Activated naive CD4-positive, alpha-beta T cell treated with anti-CD3 and anti-CD28 coated beads, Interleukin-2, amount 10 ng/mL, durations not matched to agents 7 days and 5 days (primary cell): ENCODE measurements at places on chromosomes 5 and 9.

GRCh38 chr5:151895660-151896030 lies 29.0 kb downstream of the GLRA1 start:
- DNase-seq = no peak

- DNase-seq = no peak
Measured at GRCh38 chr5:138620663-138621224, 45.5 kb upstream of the HSPA9 start.

GRCh38 chr9:27468000-27468399 lies 56.1 kb upstream of the IFNK start:
- no peak for DNase-seq

DNA sequence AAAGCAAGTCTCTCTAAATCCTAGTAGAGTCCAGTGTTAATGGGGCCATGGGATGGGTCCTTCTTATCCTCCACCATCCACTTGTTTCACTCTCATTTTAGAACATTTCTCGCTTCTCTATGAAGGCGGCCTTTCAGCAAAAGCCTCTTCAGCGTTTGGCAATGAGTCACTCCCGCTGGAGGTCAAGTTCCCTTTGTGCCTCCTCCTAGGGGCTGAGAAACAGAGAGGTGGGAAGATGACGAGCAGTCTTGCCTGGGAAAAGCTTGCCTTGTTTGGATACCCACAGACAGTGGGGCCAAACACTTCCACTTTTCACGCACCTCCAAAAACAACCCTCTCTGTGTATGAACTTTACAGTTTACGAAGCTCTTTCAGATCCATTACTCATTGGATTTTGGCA lies 168.8 kb downstream of the GABBR2 start:
- DNase-seq = no peak

DNA sequence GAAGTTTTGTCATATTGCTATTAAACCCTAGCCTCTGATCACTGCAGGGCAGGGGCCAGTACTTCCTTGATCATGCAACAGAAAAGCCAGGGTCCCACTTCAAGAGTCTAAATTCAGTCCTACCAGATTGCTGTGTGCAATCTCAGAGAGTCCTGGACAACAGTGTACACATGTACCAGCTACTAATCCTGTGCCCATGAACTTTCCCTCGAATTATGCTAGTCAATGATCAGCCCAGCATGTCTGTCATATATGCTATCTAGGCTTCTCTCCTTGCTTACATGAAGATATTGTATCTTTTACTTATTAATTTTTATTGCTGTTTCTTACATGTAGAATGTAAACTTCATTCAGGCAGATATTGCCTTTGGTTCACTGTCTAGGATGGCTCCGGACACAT lies 367.0 kb downstream of the NTRK2 start:
- DNase-seq = no peak

DNA sequence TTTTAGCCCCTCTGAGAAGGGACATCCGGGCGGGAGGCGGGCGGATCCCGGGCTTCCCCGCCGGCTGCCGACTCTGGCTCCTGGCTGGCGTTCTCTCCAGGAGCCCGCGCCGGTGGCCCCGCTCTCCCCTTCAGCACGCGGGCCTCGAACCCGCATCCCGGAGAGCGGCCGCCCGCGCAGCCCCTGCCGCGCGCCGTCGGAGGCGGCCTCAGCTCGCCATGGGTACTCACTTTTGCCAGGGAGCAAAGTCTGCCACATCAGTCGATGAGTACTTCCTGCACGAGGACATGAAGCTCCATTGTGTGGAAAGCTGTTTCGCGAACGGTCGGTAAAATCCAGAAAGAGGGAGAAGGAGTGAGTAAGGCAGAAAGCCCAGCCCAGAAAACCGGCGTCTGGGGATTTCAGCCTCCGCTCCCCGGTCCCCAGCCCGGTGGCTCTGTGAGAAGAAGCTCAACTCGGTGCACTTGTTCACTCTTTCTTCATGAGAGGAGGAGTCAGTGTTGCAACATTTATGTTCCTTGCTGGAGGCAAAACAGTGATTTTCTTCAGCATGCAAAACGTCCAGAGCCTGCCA lies at the start of gene PRLR:
Gene PRLR (minus strand): TSS at position 450 of the 574 bp plus-strand sequence. CDS start 140,867 bp downstream, outside the sequence.
- DNase-seq = no peak

GRCh38 chr9:73199886-73200285 lies 48.2 kb downstream of the ANXA1 start:
- DNase-seq = no peak

DNA sequence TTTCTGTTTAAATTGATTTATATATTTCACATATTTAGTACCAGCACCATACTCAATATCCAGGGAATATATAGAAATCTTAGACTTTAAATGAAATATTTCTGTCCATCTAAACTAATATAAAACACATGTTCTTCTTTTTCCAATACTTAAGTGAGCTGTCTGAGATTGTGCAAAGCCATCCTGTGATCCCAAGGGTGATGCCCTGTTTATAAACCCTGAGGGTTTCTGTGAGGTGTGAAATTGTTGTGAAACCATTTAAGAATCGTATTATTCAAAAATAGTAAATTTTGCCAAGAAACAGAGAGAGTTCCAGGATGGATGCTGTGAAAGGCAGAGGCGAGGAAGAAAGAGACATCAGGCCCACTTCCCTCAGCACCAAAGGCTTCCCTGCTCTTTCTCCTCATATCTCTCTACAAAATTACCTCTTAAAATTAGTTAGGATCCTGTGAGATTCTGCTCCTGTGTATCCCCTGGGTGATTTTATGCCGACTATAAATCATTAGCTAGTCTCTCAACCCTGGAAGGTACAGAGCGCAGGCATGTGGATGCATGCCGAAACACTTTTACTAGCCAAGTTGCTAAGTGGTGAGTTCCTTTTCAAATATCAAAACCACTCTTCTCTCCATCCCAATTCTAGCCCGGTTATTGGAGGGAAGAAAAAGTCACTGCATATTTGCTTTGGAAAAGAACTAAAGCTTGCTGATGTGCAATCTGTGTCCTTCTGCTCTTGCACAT lies 183.0 kb downstream of the GLIS3 start:
- no peak for DNase-seq

DNA sequence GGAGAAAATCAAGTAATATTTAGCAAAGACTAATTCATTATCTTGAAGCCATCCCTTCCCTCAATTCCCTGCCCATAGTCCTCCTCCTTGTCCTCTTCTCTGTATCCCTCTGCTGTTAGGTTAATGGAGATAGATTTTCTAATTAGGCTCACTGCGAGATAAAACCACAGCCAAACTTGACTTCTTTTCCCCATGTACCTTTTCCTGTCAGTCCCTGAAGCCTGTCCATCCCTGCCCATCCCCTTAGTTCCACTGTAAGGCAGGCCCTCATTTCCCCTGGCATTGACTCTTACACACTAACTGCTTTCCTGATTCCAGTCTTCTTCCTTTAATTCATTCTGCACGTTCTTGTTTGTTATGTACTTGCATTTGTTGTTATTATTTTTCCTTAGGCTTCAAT lies 1.2 kb downstream of the TLR4 start:
- no peak for DNase-seq

- no peak for DNase-seq
Measured at GRCh38 chr9:137110147-137110910, 4.2 kb downstream of the DPP7 start.

- no peak for DNase-seq
Measured at GRCh38 chr9:90368928-90369327, 273.7 kb downstream of the DIRAS2 start.

GRCh38 chr5:69519285-69519684 lies 26.7 kb downstream of the OCLN start:
- DNase-seq = no peak

DNA sequence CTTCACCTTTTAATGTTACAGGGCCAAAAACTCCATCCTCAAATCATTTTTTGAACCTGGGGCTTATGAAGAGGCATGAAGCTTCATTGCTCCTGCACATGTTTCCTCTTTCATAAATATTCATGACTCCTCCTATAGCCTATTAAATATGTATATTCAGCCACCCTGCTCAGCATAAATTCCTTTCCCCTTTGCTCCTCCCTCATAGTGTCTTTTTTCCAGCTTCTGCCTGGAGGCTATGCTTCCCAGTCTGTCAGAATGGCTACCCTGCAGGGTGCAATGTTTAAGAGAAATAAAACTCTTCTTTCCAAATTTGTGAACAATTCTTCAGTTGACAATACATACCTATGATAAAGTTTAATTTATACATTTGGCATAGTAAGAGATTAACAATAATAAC lies 1082.9 kb upstream of the CDH18 start:
- no peak for DNase-seq

- no peak for DNase-seq
Measured at GRCh38 chr5:150862070-150862469, 15.7 kb downstream of the IRGM start.

DNA sequence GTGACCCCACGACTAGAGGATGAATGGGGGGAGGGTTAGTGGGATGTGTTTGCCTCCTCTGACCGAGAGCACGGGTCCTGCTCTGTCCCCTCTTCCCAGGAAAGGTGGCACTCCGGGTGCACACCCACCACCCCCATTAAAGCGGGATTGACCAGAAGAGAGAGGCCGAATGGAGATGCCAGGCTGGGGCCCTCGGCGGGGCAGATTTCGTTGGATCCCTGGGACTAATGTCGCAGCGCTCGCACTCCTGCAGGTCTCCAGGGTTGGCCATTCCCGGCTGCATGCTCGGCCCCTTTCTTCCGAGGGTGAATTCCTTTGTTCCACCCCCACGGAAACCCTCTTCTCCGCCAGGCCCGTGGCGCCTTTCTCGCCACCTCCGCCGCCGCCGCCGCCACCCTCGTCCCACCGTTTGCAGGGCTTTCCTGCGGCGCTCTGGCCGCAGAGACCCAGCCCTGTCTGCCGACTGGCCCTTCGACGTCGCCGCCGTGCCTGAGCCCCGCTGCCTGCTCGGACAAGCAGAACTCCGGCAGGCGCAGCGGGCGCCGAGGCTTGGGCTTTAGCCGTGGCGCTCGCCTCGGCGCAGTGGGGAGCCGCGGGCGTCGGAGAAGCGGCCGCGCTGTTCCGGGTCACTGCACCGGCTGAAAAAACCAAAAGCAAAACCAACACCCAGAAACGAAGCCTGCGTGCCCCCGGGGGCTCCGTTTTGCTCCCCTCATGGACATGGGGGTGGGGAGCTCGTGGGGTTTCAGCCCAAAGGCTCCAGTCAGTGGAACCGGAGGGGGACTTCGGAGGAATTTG lies 11.8 kb downstream of the LMX1B start:
- DNase-seq = no peak
